ENCODE measurements at places on chromosomes 6 and 20.

DNA sequence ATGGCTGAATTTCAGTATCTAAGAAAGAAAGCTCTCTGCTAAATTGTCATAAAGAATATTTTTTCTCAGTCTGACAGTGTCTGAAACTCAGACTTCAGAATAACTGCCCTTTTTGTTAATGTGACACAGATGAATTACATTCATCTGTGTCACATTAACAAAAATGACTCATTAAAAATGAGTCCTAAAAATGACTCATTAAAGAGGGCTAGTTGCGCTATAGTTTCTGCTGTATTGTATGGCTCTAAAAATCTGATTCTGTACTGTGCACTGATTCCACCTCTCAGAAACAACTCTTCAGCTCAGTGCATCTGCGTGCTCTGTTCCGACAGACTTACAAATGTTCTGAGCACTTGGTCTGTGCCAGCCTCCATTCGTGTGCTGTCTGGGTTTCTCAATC is 15.0 kb downstream of the RNF114 start:
- DNase-seq = no peak

DNA sequence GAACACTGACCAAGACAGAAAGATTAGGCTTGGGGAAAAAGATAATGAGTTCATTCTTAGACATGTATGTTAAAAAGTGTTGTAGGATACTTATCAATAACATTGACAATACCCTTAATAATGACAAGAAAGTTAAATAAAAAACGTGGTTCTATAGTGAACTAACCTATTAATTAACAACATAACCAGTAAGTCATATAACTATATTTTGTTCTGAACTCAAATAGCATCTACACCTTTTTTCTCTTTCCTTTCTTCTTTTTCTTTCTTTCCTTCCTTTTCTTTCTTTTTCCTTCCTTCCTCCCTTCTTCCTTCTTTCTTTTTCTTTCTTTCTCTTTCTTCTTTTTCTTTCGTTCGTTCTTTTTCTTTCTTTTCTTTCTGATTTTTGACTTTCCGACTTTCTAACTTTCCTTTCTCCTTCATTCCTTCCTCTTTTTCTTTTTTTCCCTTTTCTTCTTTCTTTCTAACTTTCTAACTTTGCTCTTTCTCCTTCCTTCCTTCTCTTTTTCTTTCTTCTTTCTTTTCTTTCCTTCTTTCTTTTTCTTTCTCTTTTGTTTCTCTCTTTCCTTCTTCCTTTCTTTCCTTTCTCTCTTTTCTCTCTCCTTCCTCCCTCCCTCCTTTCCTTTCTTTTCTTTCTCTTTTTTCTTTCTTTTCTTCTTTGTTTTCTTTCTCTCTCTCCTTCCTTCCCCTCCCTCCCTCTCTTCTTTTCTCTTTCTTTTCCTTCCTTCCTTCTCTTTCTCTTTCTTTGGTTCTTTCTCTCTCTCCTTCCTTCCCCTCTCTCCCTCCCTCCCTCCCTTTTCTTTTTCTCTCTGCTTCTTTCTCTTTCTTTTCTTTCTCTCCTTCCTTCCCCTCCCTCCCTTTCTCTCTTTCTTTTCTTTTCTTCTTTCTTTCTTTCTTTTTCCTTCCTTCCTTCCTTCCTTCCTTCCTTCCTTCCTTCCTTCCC is 24.6 kb downstream of the PRSS35 start:
- no peak for DNase-seq

GRCh38 chr6:23533944-23534343 is 592.1 kb upstream of the NRSN1 start:
- DNase-seq = no peak

GRCh38 chr20:51972056-51972455 is 169.7 kb upstream of the SALL4 start:
- no peak for DNase-seq

DNA sequence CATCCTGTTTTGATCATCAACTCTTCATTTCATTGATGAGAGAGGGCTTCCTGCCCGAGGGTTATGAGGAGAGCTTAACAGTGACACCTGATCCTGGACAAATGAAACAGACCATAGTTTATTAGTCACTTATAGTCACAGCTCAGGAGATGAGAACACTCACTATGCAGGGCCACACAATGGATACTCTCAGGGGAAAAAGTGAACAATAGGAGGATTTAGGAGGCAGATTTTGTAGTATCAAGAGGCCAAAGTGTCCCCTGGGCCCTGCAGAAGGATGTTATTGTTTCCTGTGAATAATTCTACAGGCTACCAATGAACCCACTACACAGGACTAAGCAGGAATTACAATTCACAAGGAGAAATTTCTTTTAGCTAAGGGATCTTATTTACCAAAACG is 772.8 kb upstream of the MAN1A1 start:
- no peak for DNase-seq

- peak; percentile 41 for DNase-seq
Observed at GRCh38 chr20:62952373-62952967, at the start of gene SLC17A9. Gene SLC17A9, plus strand, starts transcription at chr20:62952709. Its CDS starts 122 bp downstream, at chr20:62952831.

GRCh38 chr6:143575440-143575839 is 63.9 kb upstream of the FUCA2 start:
- peak; percentile 36 for DNase-seq

DNA sequence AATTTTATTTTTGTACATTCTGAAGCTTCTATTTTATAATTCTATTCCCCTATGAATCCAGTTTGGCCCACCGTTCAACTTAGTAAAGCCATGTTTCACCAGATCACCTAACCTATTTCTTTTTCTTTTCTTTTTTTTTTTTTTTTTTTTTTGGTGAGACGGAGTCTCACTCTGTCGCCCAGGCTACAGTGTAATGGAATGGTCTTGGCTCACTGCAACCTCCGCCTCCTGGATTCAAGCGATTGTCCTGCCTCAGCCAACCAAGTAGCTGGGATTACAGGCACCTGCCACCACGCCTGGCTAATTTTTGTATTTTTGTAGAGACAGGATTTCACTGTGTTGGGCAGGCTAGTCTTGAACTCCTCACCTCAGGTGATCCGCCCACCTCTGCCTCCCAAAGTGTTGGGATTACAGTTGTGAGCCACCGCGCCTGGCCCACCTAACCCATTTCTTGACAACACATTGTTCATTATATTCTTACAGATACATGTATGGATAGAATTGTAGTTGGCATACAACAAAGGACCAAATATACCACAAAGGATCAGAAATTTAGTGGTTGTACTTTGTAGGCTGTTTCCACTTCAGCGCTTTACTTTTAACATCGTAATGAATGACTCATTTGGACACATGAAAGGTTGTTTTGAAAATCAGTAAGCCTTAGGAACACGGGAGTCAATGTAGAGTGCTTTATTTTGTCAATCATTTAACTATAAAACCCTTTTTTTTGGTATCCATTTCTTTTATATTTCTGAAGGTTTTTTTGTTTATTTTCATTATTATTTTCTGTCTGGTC is 63.2 kb downstream of the GJA1 start:
- DNase-seq = no peak

- DNase-seq = peak; percentile 46
Observed at GRCh38 chr6:34391786-34392496, 528 bp downstream of the NUDT3 start.

GRCh38 chr20:61575151-61575937 is 323.3 kb downstream of the CDH4 start:
- DNase-seq = no peak

DNA sequence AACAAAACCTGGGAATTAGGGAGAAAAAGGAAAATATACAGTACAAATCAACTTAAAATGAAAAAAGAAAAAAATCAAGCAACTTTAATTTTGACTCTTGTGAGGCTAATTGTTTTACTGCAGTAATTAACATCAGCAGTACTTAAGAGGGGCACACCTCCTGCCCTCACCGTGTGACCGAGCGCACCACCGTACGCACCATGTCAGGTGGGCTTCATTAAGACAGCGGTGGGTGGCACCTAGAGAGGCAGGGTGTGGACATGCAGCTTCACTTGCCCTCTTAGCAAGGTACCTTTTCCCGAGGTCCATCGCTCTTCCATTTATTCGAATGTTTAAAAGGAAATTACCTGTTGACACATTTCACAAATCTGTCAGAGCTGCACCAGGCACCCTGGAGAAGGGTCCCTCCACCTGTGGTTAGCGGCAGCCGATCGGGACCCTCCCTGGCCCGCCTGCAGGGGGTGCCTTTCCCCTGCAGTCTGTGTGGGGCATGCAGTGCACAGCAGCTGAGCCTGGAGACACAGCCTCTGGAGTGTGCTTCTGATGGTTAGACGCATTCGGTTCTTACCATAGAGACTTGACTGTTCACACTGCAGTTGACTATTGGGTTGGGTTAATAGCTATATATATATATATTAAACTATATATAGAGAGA is 184.1 kb downstream of the TMEM242 start:
- DNase-seq = no peak

DNA sequence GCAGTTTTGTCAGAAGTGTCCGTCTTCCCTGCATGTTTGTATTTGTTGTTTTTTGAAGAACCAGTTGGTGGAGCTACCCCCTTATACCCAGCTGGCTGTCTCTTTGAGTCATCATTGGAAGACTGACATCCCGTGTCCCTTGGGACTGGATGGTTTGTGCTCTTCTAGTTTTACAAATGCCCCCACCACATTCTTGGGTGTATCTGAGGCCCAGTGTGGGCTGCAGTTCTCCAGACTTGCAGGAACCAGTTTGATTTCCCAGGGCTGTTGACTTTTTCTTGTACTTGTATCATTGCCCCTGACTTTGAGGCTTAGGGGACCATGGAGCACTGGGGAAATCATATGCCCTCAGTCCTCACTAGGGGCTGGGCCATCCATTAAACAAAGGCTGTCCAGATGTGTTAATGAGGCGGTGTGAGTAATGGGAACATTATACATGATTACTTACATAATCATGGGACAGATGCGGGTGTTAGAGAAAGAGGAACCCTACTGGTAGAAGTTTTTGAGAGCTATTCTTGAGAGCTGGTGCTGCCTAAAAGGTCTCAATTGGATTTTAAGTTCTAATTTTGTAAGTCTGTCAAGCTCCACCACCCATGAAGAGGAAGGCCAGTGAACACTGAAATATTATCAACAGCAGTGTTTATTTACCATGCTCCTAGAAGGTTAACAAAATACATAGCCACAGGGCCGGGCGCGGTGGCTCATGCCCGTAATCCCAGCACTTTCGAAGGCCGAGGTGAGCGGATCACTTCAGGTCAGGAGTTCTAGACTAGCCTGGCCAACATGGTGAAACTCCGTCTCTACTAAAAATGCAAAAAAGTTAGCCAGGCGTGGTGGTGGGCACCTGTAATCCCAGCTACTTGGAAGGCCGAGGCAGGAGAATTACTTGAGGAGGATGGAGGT is 8.5 kb downstream of the JARID2 start:
- DNase-seq = no peak

DNA sequence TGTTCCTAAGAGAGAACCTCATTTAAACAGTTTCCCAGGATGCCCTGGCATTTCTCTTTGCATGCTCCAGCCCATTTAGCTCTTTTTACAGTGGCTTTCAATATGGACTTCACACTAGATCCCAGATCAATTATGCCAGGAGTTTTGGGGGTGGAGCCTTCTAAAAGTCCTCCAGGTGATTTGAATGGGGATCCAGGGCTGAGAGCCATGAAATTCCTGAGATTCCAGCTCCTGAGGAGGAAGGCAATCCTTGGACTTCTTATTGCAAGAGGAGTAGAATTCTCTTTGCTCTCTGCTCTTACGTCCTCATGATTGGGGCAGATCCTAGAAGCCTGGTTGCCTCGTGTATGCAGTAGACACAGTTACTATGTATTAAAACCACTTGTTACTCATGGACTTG is 184.2 kb downstream of the DHX35 start:
- DNase-seq = no peak

DNA sequence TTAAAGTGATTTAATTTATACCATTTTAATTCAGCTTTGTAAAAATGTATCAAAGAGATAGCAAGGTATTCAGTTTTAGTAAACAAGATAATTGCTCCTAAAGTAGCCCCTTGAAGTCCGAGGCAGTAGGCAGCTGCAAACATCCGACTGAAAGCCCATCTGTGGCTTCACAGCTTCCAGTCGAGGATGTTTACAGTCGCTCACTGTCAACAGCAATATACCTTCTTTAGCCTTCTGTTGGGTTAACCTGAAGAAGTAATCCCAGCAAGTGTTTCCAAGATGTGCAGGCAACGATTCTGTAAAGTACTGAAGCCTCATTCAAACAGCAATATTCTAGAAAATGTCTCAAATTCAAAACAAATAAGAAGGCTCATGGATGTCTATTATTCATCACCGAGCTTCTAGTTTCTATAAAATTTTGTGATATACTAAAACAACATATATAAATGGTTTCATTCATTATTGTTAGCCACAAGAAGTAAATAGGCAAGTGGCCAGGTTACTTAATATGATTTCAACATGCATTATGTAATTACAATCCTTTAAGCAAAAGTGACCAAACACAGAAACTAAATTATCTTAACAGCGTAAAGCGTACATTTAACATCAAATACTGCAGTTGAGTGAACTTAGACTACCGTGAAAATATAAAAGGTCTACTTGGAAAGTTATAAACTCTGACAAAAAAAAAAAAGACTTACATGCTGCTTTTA is 115.0 kb downstream of the OGFRL1 start:
- DNase-seq = no peak

- DNase-seq = no peak
Observed at GRCh38 chr20:6055161-6055783, 1.4 kb upstream of the LRRN4 start.

Measured in activated T-helper 2 cell treated with anti-CD3 and anti-CD28 coated beads, Interferon-gamma antibody, Interleukin-2, Interleukin-4, amounts not matched to agents 10 μg/mL and 5 μg/mL and 100 μg/mL, durations not matched to agents 14 hours and 24 hours and 36 hours (primary cell).